ENCODE measurements at places on chromosomes 3 and 15. TPM values are rescaled to one million over a fixed set of nuclear protein-coding genes. Genes with fewer than 3 reads are reported as not detected.
A peak's percentile ranks its signal among the peaks of the same experiment; 100 is the strongest.

Gene VWA5B2
- total RNA-seq, result not detected

Gene GHSR
- total RNA-seq, result not detected

Gene ANKUB1
- not detected for total RNA-seq

Gene MYL3
- total RNA-seq, result not detected

GRCh38 chr15:83747050-83747717 is 93.3 kb downstream of the ADAMTSL3 start:
- DNase-seq, result no peak
- H3K4me3 ChIP-seq, result no peak overlapping the region

GRCh38 chr3:161268601-161269000 is 47.5 kb downstream of the NMD3 start:
- H3K4me1 ChIP-seq, result peaks cover 2% of the 10 kb centered on the region
- no peak for DNase-seq
- H3K4me3 ChIP-seq, result no peak overlapping the region
- no peak overlapping the region for H3K27ac ChIP-seq
- no peaks in the 10 kb centered on the region for H3K27me3 ChIP-seq

DNA sequence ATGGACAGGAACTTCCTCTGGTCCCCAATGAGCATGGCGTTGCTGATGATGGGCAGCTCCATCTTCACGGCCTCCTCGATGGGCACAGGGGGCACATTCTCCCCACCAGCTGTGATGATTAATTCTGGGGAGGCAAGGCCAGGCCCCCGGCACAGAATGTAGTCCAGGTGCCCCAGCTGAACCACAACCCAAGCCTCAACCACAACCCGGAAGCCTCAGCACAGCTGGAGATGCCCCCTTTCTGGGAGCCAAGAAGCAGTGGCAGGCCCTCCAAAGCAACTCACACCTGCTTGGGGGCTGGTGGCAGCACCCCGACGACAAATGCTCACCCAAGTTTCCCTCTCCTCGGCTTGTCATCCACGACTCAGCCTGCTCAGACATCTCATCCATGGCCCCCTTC is 25.2 kb downstream of the IDH3A start:
- no peak overlapping the region for H3K27ac ChIP-seq
- peak overlapping the region; percentile 1 for H3K4me3 ChIP-seq
- no peak for DNase-seq
- H3K36me3 ChIP-seq, result peaks cover 41% of the 10 kb centered on the region
- H3K4me1 ChIP-seq, result peaks cover 33% of the 10 kb centered on the region

DNA sequence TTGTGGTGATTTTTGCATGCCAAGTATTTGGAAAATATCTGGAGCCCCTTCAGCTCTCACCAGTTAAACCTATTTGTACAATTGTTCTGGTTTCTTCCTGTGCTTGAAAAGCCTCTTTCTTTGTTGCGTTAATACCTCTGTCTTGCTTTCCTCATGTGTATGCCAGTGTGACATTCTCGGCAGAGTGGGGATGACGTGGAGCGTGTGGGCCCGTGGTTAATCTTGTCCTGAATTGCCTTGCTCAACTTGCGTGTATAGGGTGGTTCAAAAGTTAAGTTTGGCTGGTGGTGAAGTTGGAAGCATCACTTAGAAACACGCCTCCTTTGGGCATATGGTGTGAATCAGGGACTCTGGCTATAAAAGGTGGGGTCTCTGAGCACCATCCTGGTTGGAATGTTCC is 67.1 kb downstream of the IGF1R start:
- no peak overlapping the region for H3K27ac ChIP-seq
- H3K4me1 ChIP-seq, result peaks cover 49% of the 10 kb centered on the region
- peaks cover 15% of the 10 kb centered on the region for H3K36me3 ChIP-seq
- no peaks in the 10 kb centered on the region for H3K27me3 ChIP-seq

DNA sequence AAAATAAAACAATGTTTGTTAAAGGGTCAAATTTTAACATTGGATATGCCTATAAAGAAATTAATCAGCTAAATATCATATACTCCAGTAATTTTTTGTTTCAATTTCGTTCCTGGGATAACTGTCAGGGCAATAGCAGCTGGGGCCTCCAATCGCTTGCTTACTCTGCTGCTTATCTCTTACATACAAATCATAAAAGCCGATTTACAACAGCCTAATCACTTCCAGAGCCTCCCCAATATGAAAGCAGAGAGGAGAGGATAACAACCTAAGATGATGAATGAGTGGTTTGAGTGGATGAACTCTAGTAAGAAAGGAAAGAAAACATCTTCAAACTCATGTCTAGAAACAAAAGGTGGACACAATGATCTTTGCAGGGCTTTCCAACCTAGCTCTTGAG is 80.7 kb upstream of the PSMD6 start:
- H3K4me1 ChIP-seq, result no peaks in the 10 kb centered on the region
- no peaks in the 10 kb centered on the region for H3K36me3 ChIP-seq
- no peak overlapping the region for H3K4me3 ChIP-seq
- H3K27me3 ChIP-seq, result no peaks in the 10 kb centered on the region
- DNase-seq, result no peak

DNA sequence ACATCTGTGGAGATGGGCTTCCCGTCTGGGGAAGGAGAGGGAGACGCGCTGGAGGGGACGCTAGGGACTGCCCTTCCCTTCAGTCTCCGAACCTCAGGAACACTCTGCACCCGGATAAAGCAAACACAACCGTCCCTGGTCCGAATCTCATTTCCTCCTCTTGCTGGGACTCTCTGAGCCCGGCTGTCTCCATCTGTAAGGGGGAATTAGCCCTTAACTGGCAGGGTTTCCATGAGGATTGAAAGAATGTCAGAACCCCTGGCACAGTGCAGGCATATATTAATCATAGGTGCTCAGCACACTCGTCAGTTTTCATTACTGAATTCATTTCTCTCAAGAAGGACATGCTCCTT is 19.1 kb upstream of the IGDCC3 start:
- peaks cover 8% of the 10 kb centered on the region for H3K4me1 ChIP-seq
- H3K4me3 ChIP-seq, result no peak overlapping the region
- no peaks in the 10 kb centered on the region for H3K36me3 ChIP-seq
- peaks cover 69% of the 10 kb centered on the region for H3K27me3 ChIP-seq
- DNase-seq, result no peak

DNA sequence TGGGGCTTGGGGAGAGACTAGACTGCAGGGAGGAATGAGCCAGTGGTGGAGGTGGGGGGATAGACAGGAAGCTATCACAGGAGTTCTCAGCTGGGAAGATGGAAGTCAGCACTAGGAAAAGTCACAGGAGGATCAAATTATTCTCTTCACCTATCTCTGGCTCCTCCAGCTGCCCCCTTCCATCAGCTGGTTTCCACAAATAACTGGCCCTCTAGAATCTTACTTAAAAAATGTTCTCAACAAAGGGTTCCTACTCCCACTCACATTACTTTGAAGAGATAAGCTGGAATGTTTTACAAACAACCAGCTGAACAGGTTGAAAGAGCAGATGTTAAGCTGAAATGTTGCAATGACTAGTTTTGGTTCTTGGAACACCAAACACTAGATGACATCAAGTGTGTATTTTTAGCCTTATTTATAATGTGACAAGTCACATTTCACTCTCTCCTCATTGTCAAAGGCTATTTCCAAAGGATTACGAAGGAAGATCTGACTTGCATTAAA is 102.7 kb upstream of the AADACL2 start:
- H3K27me3 ChIP-seq, result peaks cover 2% of the 10 kb centered on the region
- H3K4me1 ChIP-seq, result no peaks in the 10 kb centered on the region
- DNase-seq, result no peak
- H3K27ac ChIP-seq, result no peak overlapping the region
- H3K36me3 ChIP-seq, result no peaks in the 10 kb centered on the region

GRCh38 chr15:81001152-81002008 is 657 bp downstream of the TLNRD1 start:
- peak overlapping the region; percentile 98 for H3K4me3 ChIP-seq
- peak; percentile 86 for DNase-seq
- peak overlapping the region; percentile 98 for H3K27ac ChIP-seq
- no peaks in the 10 kb centered on the region for H3K27me3 ChIP-seq
- peaks cover 33% of the 10 kb centered on the region for H3K36me3 ChIP-seq

DNA sequence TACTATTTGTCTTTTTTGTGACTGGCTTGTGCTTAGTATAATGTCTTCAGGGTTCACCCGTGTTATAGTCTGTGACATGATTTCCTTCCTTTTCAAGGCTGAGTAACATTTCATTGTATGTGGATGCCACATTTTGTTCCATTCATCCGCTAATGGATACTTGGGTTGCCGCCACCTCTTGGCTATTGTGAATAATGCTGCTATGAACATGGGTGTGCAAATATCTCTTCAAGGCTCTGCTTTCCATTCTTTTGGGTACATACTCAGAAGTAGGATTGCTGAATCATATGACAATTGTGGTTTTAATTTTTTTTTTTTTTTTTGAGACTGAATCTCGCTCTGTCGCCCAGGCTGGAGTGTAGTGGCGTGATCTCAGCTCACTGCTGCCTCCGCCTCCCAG is 15.4 kb downstream of the CRTC3 start:
- peaks cover 59% of the 10 kb centered on the region for H3K4me1 ChIP-seq
- H3K27ac ChIP-seq, result peak overlapping the region; percentile 34
- no peak for DNase-seq

DNA sequence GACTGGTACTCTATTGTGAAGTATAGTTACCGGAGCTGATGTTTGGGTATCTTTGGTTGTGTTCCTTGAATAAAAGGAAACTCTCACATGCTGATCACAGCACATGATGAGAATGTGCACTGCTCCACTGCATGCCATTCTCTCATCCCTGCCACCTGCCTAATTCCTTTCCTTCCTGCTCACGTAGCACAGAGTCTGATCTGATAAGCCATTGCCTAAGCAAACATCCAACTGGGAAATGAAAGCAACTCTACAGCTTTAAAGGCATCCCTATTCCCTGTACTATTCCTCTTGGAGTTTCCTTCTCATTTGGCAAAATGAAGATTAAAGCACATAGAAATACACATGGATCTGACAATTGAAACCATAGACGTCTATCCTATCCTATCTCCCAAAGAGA is 359.8 kb downstream of the C3orf38 start:
- no peaks in the 10 kb centered on the region for H3K4me1 ChIP-seq
- H3K36me3 ChIP-seq, result no peaks in the 10 kb centered on the region
- H3K27ac ChIP-seq, result no peak overlapping the region
- H3K27me3 ChIP-seq, result no peaks in the 10 kb centered on the region
- no peak overlapping the region for H3K4me3 ChIP-seq

- H3K4me3 ChIP-seq, result no peak overlapping the region
- H3K27ac ChIP-seq, result no peak overlapping the region
- H3K27me3 ChIP-seq, result peaks cover 60% of the 10 kb centered on the region
- no peaks in the 10 kb centered on the region for H3K36me3 ChIP-seq
- peaks cover 3% of the 10 kb centered on the region for H3K4me1 ChIP-seq
- no peak for DNase-seq
These were observed 219.8 kb upstream of the TOPAZ1 start for GRCh38 chr3:44021651-44022594.

GRCh38 chr3:42190701-42191442 is 75.1 kb downstream of the CCK start:
- peak overlapping the region; percentile 52 for H3K27ac ChIP-seq
- H3K36me3 ChIP-seq, result peaks cover 26% of the 10 kb centered on the region
- DNase-seq, result peak; percentile 91
- peaks cover 28% of the 10 kb centered on the region for H3K4me1 ChIP-seq
- H3K27me3 ChIP-seq, result no peaks in the 10 kb centered on the region
- H3K4me3 ChIP-seq, result no peak overlapping the region

DNA sequence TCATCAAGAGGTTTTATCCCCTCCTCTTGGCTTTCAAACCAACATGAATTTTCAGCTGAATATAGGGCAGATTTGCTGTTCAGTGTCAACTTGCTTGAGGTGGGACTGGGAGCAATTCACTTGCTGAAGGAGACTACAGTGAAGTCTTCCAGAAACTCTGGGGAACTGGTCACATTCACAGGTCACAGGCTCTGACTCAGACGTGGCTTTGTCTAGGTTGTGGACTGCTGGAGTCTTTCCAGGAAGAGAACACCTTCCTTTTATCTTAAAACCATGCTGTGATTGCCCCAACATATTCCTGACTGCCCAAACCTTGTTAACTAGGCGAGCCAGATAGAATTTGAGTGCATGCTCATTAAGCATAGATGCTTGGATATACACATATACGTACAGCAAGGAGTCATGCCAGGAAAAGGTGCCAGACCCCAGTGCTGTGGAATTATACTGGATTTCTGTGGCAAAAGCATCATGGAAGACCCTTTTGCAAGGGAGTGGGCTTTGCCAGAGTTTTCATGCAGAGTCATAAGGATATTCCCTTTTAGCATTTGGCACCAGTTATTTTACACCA is 399.1 kb upstream of the TBL1XR1 start:
- H3K27me3 ChIP-seq, result no peaks in the 10 kb centered on the region
- no peak for DNase-seq
- H3K4me3 ChIP-seq, result no peak overlapping the region
- H3K36me3 ChIP-seq, result peaks cover 2% of the 10 kb centered on the region
- no peak overlapping the region for H3K27ac ChIP-seq
- peaks cover 58% of the 10 kb centered on the region for H3K4me1 ChIP-seq

- peaks cover 4% of the 10 kb centered on the region for H3K4me1 ChIP-seq
- H3K4me3 ChIP-seq, result no peak overlapping the region
- no peak for DNase-seq
- peaks cover 5% of the 10 kb centered on the region for H3K27me3 ChIP-seq
- H3K36me3 ChIP-seq, result no peaks in the 10 kb centered on the region
These were observed 33.6 kb upstream of the ZBTB38 start for GRCh38 chr3:141334627-141335250.

DNA sequence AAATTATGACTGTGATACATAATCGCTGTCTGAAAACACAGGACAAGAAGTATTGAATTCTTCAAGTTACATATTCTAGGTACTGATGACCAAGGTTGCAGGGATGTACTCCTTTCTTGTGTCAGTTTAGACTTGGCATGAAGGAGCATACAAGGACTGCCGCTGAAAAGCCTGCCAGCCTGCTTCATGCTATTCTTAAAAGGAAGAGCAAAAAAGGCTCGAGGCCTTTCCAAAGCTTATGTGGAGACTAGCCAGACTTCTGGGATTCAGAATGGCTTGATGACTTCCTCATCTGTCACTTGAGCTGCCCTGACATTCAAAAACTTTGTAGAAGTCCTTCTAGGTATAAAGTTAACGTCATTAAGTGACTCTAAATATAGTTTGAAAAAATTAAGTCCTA is 92.0 kb downstream of the CADM2 start:
- no peak for DNase-seq
- no peaks in the 10 kb centered on the region for H3K27me3 ChIP-seq
- H3K27ac ChIP-seq, result no peak overlapping the region

DNA sequence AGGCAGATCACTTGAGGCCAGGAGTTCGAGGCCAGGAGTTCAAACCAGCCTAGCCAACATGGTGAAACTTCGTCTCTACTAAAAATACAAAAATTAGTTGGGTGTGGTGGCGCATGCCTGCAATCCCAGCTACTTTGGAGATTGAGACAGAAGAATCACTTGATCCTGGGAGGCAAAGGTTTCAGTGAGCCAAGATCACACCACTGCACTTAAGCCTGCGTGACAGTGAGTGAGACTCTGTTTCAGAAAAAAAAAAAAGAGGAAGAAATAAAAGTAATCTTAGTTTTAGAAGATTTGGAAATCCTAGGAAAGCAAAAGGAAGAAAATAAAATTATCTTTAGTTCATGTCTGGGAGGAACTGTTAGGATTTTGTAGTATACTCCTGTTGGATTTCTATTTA is 77.2 kb downstream of the IL12A start:
- H3K27me3 ChIP-seq, result no peaks in the 10 kb centered on the region
- H3K27ac ChIP-seq, result no peak overlapping the region
- peaks cover 6% of the 10 kb centered on the region for H3K4me1 ChIP-seq

Data from activated CD4-positive, alpha-beta T cell treated with anti-CD3 and anti-CD28 coated beads, Interleukin-2, amount 10 ng/mL, durations not matched to agents 24 days and 14 days (primary cell).